ENCODE measurements at places on chromosomes 7 and 10.

DNA sequence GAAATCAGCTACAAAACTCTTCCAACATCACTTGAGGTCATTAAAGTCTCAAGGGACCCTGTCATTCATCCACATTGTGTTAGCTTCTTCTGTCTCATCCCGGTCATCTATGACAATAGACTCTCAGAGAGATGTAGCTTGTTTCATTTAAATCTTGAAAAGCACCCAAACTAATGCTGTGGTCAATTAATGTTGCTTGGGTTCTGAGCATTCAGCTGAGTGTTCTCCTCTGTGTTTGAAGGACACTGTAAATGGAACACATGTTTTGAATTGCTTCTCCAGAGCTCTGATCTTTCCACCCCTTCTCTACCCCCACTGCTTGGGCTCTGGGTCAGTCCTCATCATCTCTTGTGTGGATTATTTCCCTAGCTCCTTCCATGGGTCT, 19.6 kb upstream of the ADD3 start:
- DNase-seq, result no peak

DNA sequence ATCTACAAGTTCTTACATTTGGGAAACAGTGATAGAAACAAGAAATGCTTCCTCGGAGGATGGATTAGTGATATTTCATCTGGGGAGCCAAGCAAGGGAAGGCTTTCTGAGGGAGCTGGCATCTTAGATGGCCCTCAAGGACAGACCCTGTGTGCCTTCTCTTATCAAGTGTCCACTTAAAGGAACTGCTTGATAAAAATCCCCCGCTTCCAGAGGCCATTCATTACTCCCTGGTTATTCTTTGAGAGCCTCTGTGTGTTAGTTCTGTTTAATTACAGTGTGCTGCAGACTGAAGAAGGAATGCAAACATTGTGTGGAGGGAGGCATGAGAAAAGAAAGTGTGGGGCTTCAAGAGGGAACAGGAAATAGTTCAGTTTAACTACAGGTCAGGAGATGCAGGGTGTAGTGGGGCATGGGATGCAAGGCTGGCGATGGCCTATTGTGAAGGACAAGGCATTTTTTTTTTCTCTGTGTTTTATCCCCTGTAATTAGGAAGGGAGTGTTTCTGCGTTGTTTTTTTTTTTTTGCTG, 145.4 kb downstream of the SNX10 start:
- DNase-seq, result no peak

GRCh38 chr7:77288676-77289320, 89.2 kb upstream of the FGL2 start:
- DNase-seq, result no peak

DNA sequence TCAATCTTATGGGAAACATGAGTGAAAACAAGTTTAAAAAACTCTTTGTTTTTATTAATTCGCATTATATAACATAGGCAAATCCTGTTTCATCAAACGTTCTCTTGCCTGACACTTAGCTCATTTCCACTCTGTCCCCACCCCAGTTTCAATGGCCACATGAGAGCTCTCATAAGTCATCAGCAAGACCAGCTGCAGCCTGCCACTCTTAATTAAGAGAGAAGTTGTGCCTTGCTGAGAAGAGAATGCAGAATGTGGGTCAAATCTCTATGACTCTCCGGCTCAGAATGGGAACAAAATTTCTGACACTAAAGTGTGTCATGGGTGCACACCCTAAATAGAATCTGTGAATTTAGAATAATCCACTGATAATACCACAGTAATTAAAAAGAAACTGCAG, 39.6 kb downstream of the ASAH2 start:
- no peak for DNase-seq

- no peak for DNase-seq
These were observed 3.8 kb downstream of the WDR91 start for GRCh38 chr7:135207406-135208101.

- peak; percentile 97 for DNase-seq
These were observed 17.1 kb downstream of the ARHGAP21 start for GRCh38 chr10:24706479-24707118.

DNA sequence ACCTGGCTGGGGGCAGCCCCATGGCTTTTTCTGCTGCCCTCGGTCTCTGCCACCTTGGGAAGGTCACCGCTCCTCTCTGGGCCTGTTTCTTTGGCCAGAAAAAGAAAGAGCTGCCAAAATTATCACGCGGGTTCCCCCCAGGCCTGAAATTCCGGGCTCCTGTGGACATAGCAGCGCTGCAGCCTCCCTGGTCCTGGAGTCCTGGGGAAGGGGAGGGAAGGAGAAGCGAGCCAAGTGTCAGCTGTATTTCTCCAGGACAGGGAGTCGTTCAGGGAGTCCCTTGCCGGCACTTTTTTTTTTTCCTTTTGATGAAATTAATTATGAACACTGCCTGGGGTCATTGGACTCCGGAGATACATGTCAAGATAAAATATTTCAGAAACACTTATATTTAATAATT, 152.3 kb upstream of the GPR26 start:
- no peak for DNase-seq

- DNase-seq, result no peak
These were observed 9.4 kb downstream of the NUB1 start for GRCh38 chr7:151351027-151351426.

DNA sequence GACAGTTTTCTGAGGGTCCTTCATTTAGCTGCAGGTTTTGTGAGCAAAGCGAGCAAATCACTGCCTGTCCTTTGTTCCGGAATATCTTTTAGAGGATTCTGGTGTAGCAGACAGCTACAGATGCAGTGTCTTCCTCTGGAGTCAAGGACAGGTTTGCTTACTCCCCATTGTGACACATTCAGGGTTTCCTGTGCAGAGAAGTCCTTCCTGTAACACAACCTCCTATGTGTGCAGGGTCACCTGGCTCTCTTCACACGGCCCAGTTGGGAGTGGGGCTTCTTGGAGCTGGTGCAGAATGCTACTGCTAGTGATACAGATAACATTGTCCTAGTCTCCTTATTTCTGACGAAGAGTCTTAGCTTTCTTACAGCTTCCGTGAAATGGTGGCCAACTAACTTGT, 47.9 kb downstream of the RBM33 start:
- DNase-seq, result no peak

GRCh38 chr10:1156616-1156886, 100.4 kb downstream of the WDR37 start:
- no peak for DNase-seq

- no peak for DNase-seq
These were observed 321.3 kb upstream of the GALNT17 start for GRCh38 chr7:70810558-70811139.

GRCh38 chr7:12927635-12928434, 240.4 kb downstream of the ARL4A start:
- no peak for DNase-seq

DNA sequence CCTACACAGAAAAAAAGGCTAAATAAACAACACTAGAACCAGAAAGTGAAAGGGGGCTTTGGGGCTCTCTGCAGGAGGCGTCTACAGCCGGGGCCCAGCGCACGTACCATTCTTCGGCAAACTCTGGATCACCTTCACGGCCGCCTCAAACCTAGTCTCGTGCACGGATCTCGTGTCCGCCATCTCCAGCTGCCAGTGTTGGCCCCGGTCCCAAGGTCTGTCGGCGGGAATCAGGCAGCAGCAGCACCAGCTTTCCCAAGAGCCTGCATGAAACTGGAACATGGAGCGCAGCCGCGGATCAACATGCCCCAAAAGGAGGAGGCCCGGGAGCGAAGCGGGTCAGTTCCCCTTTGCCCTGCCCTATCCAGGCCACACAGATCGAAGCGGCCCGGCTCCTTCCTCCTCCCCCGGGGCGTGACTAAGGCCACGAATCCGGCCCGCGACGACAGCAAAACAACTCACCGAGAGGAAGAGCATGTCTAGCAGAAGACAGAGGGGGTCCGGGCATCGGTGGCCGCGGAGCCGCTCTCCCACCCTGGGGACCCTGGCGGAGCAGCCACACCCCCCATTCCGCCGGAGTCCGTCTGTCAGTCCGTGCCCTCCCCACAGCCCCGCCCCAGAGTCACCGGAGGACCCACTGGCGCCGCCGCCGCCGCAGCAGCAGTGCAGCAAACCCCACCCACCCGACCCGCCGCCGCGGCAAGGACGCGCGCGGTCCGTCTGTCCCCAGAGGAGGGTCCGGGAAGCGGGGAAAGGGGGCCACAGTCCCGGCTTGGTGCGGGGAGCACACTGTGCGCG, at the start of gene ACBD5:
Gene ACBD5, minus strand, starts transcription at position 586 of the 798 bp plus-strand sequence. Its CDS starts 109 bp downstream, at position 477.
- peak; percentile 90 for DNase-seq

DNA sequence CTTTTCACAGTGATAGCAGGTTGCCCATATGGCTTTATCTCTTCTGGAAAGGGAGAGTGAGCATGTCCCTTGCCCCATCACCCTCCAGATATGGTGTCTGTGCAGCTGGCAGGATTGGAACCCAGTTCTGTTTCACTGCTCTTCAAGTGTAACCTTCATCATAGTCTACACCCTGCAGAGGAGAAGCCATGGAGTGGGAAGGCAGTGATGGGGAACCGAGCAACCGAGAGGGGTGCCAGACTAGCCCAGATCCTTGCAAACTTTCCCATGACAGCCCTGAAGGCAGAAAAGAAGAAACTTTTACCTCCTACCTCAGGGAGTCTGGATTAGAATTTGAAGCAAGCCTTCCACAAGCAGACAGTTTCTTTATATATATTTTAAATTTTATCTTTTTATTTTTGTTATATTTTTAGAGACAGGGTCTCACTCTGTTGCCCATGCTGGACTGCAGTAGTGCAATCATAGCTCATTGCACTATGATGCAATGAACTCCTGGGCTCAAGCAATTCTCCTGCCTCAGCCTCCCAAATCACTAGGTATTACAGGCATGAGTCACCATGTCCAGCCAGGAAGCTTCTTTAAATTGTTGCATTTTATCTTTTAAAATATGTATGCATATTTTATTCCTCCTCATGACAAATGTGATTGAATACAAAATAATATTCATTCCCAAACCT, 133.3 kb downstream of the KCNMA1 start:
- peak; percentile 72 for DNase-seq

DNA sequence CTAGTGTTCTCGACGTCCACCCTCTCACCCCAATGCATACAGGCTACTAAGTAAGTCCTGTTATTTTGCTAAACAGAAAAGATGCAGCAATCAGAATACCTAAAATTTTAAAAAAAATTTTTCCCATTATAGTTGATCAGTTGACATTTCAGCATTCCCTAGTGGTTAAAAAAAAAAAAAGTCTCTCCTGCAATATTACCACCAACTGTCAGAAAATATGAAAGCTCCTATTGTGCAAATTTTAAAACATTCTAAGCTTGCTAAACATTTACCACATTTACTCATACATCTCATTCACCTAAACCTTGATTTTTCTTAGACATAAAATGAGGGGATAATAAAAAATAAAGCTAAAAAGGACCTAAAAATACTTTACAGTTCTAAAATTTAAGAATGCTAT, 165.6 kb downstream of the AVL9 start:
- no peak for DNase-seq

DNA sequence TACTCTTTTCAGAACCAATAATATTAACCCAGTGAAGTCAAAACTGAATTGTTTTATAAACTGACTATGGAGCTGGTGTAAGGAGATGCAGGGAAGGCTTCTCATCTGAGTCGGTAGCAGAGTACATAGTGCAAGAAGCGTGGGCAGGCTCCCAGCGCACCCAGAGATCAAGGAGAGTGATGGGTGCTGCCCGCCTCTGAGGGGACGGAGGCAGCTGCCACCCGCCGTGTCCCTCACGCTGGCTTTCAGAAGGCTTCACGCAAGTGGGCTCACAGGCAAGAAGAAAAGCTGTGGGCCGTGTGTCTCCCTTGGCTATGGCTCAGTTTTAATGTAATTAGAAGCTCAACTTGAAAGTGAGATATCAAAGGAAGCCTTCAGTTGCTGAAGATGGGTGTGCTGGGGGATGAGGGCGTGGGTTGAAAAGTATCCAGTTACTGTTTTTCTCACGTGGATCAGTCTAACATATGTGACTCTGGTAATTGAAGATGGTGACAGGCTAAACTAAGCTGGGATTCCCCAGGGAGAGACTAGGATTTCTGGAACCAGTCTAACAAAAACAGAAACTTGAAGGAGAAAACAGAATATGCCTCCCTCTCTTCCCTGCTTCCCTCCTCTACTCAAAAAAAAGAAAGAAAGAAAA, 159.9 kb downstream of the MGMT start:
- DNase-seq, result peak; percentile 7

GRCh38 chr10:9294132-9294663, 1239.7 kb downstream of the GATA3 start:
- no peak for DNase-seq

GRCh38 chr7:45001138-45001694, 1.2 kb downstream of the CCM2 start:
- no peak for DNase-seq

DNA sequence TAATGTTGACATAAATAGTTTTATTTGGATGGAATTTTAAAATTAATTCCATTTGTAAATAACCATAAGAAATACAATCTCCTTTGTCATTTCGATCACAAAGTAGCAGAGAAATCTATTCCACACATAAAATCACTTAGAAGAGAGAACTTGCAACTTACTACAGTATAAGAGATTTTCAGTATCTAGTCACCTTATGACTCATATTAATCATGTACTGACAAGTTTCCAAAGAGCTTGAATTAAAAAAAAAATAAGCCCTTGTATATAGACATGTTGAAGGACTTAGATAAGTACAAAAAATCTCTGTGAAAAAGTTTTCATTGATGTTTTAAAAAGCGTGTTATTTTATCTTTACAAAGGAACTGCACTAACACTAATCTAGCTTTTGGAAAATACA, 207.1 kb upstream of the ETV1 start:
- peak; percentile 16 for DNase-seq

GRCh38 chr7:4882169-4883032, 1.1 kb downstream of the RADIL start:
- peak; percentile 77 for DNase-seq

- no peak for DNase-seq
These were observed 73.9 kb downstream of the KAT6B start for GRCh38 chr10:74900297-74900696.

GRCh38 chr7:125559921-125560320, 630.3 kb upstream of the POT1 start:
- no peak for DNase-seq

DNA sequence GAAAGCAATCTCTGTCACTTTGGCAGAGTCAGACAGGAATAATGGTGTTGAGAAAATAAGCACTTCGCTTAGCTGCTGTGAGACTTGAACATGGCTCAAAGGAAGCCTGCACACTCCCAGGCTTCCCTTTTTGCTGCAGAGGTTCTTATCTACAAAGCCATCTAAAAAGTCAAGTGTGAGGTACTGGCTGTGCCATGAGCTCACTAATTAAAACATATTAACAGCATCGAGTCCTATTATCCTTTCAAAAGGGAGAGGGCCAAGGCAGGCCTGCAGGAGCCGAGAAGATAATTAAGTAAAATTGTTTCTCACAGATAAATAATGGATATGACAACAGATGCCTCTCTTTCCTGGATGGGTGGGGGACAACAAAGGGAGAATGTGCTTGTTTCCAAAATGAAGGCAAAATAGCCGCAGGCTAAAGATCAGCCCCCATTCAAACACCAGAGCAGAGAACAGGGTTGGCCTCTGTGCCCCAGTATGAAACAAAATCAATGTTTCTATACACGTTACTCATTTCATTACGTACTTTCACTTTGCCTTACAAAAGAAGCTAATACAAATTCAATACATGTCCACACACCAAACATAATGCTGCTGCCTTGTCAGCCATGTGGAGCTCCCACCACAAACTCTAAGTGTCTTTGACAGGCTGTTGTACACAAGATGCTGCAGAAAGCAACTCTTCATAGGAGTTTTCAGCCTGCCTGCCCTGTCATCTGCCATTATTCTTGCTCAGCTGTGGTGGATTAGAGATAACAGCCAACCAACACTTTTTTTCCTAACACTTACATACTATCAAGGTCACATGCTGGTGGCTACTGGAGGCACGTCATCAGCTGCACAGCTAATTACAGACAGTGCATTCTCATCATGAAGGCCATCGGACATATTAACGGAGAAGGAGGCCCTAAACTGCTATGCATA, 55.3 kb downstream of the ELAPOR2 start:
- peak; percentile 2 for DNase-seq

- peak; percentile 44 for DNase-seq
These were observed 137.4 kb downstream of the TNS3 start for GRCh38 chr7:47444376-47445098.

All from cardiac fibroblast (primary cell).